Fibroblast of the conjunctiva (primary cell): ENCODE measurements at places on chromosomes 13 and 19.

DNA sequence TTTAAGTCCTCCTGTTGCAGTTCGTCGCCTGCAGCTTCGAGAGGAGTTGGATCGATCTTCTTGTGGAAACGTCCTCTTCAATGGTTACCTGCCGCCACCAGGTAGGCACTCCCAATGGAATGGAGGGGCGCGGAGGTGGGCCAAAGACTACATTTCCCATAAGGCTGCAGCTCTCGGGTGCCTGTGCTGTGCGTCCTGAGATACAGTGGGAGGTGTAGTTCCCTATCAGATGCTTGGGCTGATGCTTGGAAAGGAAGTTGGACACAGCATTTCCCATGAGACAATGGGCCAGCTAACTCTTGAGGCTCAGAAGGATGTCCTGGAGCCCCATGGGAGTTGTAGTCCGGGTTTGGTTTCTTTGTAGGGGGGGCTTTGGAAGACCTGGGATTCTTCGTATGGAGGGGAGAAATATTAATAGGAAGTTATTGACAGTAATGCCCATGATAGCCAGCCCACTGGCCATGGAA lies 1.8 kb downstream of the SHKBP1 start:
- DNase-seq, result no peak

DNA sequence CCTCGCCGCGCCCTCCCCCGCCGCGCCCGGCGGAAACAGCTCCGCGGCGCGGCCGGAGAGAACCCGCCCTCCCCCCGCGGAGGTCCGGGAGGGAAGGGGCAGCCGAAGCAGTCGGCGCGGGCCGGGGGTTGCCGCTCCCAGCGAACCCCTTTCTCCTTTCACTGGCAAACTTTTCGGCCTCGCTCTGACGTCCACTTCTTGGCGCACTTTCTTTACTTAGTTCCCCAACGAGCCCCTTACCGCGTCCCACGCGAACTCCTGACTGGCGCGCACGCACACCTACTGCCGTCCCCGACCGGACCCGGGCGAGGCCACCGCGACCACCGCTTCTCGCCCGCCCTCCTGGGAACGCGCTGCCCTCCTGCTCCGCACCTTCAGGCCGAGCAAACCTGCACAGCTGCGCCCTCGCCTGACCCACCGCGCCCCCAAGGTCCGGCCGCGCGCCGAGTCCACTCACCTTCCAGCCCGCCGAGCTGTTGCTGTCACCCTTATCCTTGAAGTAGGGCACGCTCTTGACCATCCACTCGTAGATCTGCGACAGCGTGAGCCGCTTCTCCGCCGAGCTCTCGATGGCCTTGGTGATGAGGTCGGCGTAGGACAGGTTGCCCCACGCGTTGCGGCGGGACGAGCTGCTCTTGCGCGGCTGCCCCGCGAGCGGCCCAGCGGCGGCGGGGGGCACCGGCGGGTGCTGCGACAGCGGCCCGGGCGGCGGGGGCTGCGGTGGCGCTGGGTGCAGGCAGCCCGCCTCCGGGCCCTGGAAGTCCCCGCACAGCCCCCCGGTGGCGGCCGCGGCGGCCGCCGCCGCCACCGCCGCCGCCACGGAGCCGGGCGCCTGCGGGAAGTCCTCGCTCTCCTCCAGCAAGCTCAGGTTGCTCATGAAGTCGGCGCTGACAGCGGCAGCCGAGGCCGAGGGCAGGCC lies 1.1 kb downstream of the FOXO1 start:
- DNase-seq, result no peak

- DNase-seq, result no peak
These were observed 25.6 kb downstream of the BRCA2 start for GRCh38 chr13:32340914-32341313.

- DNase-seq, result no peak
These were observed 3.7 kb downstream of the RAB11B start for GRCh38 chr19:8393871-8394250.

GRCh38 chr19:15551293-15552004 lies 43.1 kb downstream of the CYP4F22 start:
- DNase-seq, result no peak

GRCh38 chr19:30880551-30880950 lies 468.7 kb downstream of the TSHZ3 start:
- DNase-seq, result no peak

- no peak for DNase-seq
These were observed 339.1 kb upstream of the OBI1 start for GRCh38 chr13:78997902-78998629.

GRCh38 chr19:459724-460511 lies 915 bp downstream of the SHC2 start:
- no peak for DNase-seq

GRCh38 chr13:33787051-33787591 lies 30.8 kb upstream of the RFC3 start:
- DNase-seq, result no peak

DNA sequence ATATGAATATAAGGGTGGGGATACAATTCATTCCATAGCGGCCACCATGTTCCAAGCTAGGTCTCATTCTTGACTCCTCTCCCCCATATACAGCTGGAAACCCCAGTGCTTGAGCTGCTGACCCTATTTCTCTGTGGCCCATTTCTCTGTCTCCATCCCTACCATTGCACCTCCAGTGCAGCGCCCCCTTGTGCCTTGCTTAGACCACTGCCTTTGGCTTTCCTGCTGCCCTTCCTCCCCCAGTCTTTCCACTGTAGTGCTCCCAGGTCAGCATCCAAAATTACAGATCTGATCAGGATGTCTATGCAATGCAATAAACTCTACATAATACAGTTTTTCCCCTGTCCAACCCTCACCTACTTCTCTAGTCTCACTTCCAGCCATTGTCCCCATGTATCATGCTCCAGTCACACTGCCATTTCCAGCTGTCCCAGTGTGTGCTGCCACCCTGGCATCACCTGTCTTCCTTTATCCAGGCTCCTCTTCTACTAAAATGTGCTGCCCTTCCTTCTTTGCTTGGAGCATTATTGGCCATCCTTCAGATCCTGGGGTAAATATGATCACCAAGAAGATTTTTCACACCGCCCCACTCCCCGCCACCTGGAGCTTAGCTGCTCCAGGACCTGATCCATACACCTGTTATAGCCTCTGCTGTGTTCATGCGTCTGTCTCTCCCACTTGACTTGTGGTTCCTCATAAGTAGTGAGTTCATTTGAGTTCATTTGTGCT lies 199.4 kb upstream of the IPO5 start:
- DNase-seq, result no peak
